ENCODE measurements at places on chromosomes 12 and 14.

DNA sequence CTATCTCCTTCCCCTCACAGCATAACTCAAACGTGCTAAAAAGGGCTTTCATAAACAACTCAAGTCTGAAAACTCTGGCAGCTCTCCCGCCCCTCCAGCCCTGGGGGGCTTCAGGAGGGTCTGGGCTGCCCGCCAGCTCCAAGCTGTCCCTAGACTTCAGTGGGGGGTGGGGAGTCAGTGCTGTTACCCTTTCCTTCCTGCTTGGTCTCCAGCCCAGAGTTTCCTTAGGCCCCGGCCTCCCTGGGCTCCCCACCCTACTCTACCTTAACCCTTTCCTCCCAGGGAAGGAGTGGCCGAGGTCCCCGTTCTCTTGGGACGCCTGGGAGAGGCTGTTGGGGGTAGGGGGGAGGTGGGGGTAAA is 530 bp upstream of the NYNRIN start:
- DNase-seq = no peak

GRCh38 chr12:29921307-29921706 is 137.6 kb upstream of the TMTC1 start:
- DNase-seq = no peak

DNA sequence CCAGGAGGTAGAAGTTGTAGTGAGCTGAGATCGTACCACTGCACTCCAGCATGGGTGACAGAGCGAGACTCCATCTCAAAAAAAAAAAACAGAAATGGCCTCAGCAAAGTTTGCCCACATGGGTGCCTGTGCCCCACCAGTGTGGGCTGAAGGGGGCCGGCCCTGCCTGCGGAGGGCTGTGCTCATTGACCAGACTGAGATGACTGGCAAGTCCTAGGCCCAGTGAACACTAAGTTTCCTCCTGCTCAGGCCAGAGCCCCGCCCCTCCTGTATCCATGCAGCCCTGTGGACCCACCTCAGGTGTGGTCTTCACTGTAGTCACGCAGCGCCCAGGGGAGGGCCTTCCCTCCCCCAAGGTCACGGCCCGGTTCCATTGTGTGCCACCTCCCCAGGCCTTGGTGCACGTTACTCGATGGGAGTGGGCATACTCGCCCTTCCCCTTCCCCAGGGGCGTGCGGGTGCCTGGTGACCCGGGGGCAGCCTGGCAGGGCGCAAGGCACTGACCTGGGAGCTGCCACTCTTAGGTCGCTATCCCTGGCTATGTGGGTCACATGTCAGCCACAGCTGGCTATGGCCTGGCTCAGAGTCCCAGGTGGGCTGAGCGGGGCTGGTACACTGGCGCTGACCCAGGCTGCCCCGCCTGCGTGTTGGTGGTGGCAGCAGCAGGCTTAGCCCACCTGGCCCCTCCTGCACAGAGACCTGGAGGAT is 16.1 kb downstream of the INF2 start:
- DNase-seq = no peak

- DNase-seq = no peak
Observed at GRCh38 chr14:104855532-104856090, 9.5 kb upstream of the CEP170B start.

GRCh38 chr14:73722581-73722980 is 8.4 kb upstream of the PNMA1 start:
- no peak for DNase-seq
